Urinary bladder (tissue), 4 donors: ENCODE measurements at places on chromosomes 2 and 18. TPM values are rescaled to one million over a fixed set of nuclear protein-coding genes. Genes with fewer than 3 reads are reported as not detected.
A peak's percentile ranks its signal among the peaks of the same experiment; 100 is the strongest.

- DNase-seq, result no peak
Measured at GRCh38 chr2:98515250-98515991, 70.8 kb downstream of the INPP4A start.

- no peak for DNase-seq
Measured at GRCh38 chr2:217837530-217837929, 165.3 kb downstream of the TNS1 start.

DNA sequence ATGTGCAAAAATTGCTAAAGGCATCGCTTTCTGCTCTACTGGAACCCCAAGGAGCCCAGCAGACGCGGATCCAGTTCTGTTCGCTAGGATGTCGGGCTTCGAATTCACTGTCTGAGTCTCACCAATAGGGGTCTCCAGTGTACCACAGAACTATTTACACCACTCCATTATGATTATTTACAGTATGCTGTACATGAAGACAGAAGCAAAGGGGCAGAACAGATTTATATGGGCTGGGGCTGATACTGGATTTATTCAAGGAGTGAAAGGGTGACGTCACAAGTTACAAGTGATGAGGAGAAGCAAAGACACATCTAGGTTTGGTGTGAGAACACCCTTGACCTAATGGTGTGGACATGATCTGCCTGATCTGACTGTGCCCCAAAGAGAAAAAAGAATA, 185.3 kb upstream of the ATP5MC3 start:
- DNase-seq, result peak; percentile 67

DNA sequence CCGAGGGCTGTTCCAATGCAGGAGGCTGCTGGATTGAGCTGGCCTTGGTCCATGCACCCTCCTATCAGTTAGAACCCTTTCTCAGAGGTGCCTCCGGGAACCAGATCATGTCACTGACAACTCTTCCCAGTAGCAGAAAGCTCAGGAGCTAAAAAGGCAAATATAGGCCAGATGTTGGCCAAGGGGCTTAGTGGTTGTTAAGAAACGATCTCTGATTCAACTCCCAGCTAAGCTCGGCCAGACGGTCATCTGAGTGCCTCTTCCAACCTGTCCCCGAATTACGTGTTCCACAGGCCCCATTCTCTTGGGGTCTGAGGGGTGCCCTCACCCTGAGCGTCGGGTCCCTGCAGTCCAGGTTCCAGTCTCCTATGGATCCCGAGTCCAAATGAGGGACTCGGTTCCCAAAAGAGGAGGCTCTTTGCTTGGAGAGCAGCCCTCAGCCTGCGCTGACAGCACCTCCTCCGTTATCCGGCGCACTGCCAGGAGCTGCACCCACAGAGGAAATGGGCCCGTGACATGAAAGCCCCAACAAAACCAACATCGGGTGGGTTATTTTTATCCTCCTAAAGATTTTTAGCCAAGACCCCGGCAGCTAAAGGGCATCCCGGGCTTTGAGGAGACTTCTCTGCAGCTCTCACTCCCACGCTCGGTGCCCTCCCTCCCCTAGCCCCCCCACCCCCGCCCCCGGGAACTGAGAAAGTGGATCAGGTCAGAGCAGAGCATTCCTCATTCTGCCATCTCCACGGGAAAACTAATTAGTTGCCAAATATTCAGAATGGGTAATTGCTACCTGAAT, 106.6 kb upstream of the ID2 start:
- DNase-seq, result no peak

DNA sequence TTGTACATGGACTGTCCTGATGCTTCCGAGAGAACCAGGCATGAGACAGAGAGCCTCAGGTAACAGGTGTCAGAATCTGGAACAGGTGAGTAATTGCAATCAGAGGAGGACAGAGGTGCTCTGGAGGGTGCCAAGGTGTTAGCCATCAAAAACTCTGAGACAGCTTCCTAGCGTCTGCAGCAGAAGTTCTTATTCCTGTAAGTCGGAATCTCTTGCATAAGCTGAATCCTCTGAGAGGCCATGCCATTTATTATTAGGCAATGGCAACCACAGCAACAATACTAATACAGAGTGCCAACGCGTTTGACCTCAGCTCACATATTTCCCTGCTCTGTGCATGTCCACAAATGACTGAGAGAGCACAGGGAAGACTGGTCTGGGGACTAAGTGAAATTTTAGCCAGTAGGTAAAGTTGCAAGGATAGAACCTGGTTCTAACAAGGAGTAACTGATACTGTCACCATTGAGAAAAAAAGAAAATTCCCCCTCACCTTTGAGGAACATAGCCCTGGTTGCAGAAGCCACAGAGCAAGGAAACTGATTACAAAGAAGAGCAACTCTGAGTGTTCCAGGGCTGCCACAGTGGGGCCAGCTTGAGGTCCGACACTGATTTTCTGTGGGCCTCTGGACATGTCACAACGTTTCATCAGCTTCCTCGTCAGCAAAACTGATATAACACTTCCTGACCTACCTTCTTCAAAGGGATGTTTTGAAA, 55.1 kb upstream of the ACSL3 start:
- no peak for DNase-seq

- DNase-seq, result no peak
Measured at GRCh38 chr18:75818383-75818782, 390.9 kb upstream of the SMIM21 start.

Gene PAX8
- 0.26 TPM for total RNA-seq

Gene BIRC6
- 318 TPM for total RNA-seq

Gene NCKAP5
- total RNA-seq, result 14.4 TPM

Gene REEP1
- 21.9 TPM for total RNA-seq

Gene ABHD1
- not detected for total RNA-seq

Gene GRP
- not detected for total RNA-seq

DNA sequence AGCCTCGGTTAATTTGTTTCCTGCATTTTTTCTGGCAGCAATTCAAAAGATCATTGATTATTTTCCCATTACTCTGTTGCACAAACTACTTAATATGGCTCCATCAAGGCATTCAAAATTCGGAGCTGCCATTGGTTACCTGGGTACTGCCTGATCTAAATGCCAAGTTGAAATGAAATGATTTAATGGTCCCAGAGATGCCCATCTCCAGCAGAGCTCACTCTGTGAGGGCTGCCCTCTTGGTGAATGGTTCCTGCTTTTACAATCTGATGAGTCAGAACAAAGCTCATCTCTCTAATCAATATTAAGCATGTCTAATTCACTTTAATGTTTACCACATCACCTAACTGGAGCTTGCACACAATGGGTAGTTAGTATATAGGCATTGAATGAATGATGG, 126.1 kb downstream of the CTNNA2 start:
- no peak for DNase-seq

Gene PTPRN
- 1.0 TPM for total RNA-seq

Gene INPP1
- 21.5 TPM for total RNA-seq

Gene COL3A1
- total RNA-seq, result 20,765 TPM

GRCh38 chr2:96554293-96555145, 18.0 kb downstream of the ARID5A start:
- no peak for DNase-seq

Gene FAM237A
- total RNA-seq, result not detected

GRCh38 chr18:52348209-52348608, 8.2 kb downstream of the DCC start:
- no peak for DNase-seq

Gene SETBP1
- total RNA-seq, result 46.7 TPM

Gene SP5
- total RNA-seq, result 0.42 TPM

Gene STARD6
- total RNA-seq, result 0.53 TPM

Gene MFF
- total RNA-seq, result 126 TPM

DNA sequence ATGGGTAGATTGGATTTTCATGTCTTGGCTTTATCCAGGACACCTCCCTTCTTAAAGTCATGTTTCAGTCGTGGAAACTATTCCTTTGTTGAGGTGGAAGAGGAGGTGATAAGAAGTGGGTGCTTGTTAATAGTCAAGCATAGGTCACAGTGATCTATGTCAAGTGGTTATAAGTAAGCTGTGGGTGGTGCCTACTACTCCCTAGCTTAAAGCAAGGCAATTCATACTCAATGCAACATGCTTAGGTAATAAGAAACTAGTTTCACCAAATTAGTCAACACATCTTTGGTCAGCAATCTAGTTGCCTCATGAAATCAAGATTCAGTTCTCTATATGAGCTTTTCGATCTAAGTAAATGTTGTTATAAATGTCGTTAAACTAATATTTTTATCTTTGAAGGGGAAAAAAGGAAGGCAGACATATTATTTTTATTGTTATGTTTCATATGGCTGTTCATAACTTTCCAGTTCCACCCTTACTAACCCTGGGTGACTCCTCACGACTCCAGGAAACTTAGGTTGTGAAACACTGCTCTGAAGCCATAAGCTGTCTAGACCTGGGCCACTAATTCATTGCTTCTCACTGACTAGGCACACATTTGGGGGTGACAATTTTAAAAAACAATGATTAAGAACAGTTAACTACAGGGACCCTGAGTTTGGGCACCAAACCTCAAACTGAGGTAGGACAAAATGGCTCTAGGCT, 5.8 kb upstream of the ABCB11 start:
- no peak for DNase-seq
